ENCODE measurements at places on chromosomes 5 and 9.

DNA sequence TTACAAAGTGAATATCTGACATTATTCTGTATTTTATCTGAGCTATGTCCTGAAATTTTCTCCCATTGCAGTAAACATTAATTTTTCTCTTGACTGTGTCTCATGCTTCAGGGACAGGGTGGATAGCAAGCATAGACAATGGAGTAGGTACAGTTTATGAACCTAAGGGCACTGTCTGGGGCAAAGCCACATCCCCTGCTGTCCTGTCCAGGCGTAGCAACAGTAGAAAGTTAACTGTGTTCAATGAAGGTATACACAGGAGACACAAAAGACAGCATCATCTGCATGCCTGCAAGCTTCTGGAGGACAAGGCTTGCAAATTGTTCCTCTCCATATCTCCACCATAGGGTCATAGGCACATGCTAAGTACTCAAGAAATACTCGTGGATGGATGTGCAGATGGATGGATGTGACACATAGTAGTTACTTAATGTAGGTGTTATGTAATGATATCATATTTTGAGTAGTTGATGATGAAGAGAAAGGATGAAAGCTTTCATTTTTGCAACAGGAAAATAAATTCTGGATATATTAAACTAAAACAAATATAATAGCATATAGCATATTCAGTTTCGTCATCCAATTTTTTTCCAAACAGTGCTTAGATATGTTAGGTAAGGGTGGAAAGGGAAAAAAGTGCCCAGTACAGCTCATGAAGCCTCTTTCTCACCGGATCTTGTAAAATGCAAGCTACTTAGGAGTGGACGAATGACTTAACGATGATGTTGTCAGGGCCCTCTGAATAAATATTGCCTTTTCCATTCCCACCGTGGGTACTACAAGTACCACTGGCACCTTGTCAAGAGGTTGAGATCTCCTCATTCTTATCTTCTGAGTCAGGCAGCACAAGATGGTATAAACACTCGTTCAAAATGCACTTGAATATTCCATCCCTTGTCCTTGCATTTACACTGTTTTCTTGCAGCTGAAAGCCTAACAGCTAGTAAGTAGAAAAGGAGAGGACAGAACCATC, 19.9 kb upstream of the ZSWIM6 start:
- DNase-seq, result peak; percentile 75

GRCh38 chr5:87137283-87137682, 130.4 kb upstream of the RASA1 start:
- no peak for DNase-seq

GRCh38 chr9:76453785-76454184, 5.2 kb upstream of the GCNT1 start:
- peak; percentile 26 for DNase-seq

DNA sequence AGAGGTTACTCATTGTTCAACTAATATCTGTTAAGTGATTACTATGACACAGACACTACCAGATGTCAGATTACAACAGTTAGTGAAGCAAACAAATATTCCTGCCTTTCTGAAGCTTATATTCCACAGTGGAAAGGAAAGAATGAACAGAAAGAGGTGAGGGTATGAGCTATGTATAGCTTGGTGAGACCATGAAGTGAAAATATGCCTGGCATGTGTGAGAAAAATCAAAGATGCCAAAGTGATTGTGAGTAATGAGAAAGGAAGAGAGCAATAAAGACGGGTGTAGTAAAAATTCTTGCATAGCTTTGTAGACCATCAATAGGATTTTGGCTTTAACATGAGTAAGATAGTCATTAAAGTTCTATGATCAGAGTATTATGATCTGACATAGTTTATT, 734.5 kb upstream of the NUDT12 start:
- peak; percentile 38 for DNase-seq

DNA sequence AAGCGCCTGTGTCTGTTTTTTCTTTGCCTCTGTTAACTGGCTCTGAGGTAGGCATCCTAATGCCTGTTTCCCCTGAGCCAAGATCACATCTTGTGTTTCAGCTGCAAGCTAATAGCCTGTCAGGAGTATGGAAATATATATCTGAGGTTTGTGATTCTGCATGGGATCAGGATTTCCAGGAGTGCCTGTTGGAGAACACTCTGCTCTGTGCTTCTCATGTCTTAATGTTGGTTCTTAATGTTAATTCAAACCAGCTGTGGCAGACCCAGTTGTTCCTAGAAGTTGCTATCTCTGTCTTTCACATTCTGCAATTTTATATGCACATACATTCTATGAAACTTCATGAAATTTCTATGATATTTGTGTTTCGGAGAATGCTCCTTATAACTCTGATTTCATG, 72.1 kb downstream of the PGM5 start:
- DNase-seq, result no peak

GRCh38 chr5:13648822-13649221, 295.7 kb downstream of the DNAH5 start:
- no peak for DNase-seq

DNA sequence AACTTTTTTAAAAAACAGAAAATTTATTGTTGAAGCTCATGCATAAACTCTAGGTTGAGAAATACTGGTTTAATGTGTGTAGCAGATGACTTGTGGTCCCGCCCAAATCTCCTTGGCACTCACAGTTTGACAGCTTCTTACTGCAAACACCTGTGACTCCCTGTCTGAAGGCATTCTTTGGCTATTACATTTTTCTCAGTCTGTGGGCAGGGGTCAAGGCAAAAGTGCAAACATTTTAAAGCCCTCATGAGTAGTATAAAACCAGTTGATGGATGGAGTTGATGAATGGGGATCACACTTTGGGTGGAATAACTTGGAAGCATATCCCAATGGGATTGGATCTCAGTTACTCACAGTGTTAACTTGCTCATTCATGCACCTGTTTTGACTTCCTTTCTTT, 1007.0 kb upstream of the NUDT12 start:
- no peak for DNase-seq

- no peak for DNase-seq
Measured at GRCh38 chr9:126171641-126172040, 155.0 kb upstream of the MVB12B start.

- DNase-seq, result no peak
Measured at GRCh38 chr5:143229896-143230675, 173.4 kb downstream of the NR3C1 start.
